NCI-H2029 (cell line): ENCODE measurements at places on chromosomes 2 and 18.

DNA sequence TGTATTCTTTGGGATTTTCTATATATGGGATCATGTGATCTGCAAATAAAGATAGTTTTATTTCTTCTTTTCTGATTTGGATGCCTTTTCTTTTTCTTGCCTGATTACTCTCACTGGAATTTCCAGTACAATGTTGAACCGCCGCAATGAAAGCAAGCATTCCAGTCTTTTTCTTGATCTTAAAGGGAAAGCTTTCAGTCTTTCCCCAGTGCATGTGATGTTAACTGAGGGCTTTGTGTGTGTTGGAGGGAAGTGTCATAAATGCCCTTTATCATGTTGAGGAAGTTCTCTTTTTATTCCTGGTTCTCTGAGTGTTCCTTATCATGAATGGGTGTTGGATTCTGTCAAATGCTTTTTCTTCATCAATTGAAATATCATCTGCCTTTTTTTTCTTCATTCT lies 16.9 kb upstream of the CYBRD1 start:
- DNase-seq: no peak

DNA sequence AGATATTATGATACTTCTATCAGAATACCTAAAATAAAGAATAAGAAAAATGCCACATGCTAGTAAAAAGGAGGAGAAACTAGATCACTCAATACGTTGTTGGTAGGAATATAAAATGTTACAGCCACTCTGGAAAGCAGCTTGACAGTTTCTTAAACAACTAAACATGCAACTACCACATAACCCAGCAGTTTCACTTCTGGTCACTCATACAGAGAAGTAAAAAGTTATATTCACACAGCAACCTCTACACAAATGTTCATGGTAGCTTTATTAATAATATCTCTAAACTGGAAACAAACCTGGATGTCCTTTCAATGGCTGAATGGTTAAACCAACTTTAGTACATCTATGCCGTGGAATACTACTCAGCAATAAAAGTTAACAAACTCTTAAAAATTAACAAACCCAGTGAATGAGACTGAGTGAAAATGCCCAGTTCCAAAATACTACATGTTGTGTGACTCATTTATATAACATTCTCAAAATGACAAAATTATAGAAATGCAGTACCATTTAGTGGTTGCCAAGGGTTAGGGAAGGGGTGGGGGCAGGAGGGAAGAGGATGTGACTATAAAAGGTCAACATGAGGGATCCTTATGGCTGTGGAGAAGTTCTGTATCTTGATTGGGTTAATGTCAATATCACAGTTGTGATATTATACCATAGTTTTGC lies 124.1 kb downstream of the MMADHC start:
- DNase-seq: no peak

DNA sequence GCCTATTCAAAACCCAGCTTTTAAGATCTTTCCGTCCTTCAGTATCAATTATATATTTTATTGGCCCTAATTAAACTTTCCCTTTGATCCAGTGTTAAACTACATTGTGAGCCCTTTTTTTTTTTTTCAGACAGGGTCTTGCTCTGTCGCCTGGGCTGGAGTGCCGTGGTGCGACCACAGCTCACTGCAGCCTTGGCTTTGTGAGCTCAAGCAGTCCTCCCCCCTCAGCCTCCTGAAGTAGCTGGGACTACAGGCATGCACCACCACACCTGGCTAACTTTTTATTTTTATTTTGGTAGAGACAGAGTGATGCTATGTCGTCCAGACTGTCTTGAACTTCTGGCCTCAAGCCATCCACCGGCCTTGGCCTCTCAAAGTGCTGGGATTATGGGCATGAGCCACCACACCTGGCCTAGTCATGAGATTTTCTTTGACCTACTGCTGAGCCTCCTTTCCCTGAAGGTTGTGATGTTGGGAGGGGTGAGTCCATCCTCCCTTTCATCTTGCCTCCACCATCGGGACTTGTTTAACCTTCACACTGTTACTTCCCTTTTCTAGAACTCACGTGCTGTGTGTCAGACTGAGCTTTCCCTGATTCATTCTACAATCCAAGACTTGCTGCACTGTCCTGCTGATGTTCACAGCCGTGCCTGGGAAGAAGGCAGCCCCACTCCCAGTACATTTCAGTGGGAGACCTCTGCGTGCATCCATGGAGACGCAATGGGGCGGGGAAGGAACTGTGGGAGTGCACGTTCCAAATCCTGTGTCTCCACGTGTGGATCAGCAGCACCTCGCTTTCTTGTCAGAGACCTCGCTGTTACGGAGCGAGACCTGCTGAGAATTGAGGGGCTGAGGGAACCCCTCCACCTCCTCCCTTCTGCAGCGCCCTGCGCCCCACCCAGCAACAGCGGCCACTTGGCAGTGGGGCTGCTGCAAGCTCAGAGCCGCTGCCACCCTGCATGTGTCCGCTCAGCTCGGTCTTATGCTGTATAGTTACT lies 10.8 kb downstream of the OXER1 start:
- DNase-seq: no peak

- no peak for DNase-seq
These were observed 13.5 kb upstream of the DOK6 start for GRCh38 chr18:69387186-69387585.

DNA sequence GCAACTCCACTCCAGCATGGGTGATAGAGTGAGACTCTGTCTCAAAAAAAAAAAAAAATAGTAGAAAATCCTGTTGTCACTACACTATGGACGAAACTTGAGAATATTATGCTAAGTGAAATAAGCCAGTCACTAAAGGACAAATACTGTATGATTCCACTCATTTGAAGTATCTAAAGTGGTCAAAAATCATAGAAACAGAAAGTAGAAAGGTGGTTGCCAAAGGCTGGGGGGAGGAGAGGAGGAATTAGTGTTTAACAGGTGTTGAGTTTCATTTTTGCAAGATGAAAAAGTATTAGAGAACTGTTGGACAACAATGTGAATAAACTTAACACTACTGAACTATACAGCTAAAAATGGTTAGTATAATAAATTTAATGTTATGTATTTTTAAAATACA lies 18.8 kb upstream of the RMP24 start:
- no peak for DNase-seq

DNA sequence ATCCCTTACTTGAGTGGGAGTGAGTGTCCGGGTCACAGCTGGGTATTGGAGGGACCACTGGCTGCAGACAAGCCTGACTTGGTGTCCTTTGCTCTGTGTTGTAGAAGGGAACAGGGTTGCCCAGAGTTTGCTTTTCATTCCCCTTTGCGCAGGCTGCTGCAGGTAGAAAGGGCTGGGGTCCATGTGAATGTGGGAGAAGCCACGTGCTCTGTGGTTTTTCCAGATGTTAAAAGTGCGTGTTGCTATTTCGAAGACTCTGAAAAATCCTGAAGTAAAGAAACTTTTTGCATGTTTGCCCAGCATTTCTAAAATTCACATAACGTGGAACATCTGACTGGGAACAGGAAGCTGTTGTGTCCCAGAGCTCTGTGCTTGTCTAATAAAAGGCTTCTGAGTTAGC lies 28.8 kb downstream of the GLI2 start:
- no peak for DNase-seq
